ENCODE measurements at places on chromosomes 16 and 17. TPM values are rescaled to one million over a fixed set of nuclear protein-coding genes. Genes with fewer than 3 reads are reported as not detected.
A peak's percentile ranks its signal among the peaks of the same experiment; 100 is the strongest.

GRCh38 chr16:67666032-67666551 lies 458 bp downstream of the ENKD1 start:
- DNase-seq = no peak

GRCh38 chr17:79965806-79966205 lies 69.9 kb downstream of the TBC1D16 start:
- DNase-seq = no peak

DNA sequence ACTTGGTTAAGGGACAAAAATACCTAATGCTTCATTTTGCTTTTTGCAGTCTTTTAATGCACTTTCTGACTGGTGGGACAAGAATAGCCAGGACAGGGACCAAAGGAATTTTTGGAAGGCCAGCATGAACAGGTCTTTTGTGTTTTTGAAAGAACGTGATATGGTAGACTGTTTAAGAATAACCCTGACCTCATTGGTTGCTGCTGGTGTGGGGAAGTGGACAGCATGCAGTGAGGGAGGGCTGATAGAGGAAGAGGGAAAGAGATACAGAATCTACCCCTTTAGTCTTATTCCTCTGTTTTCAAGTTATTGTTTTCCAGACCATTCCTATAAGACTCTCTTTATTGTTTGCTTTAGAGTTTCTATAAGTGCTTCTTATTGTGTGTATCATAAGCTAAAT lies 816.2 kb downstream of the CDH11 start:
- DNase-seq = no peak

DNA sequence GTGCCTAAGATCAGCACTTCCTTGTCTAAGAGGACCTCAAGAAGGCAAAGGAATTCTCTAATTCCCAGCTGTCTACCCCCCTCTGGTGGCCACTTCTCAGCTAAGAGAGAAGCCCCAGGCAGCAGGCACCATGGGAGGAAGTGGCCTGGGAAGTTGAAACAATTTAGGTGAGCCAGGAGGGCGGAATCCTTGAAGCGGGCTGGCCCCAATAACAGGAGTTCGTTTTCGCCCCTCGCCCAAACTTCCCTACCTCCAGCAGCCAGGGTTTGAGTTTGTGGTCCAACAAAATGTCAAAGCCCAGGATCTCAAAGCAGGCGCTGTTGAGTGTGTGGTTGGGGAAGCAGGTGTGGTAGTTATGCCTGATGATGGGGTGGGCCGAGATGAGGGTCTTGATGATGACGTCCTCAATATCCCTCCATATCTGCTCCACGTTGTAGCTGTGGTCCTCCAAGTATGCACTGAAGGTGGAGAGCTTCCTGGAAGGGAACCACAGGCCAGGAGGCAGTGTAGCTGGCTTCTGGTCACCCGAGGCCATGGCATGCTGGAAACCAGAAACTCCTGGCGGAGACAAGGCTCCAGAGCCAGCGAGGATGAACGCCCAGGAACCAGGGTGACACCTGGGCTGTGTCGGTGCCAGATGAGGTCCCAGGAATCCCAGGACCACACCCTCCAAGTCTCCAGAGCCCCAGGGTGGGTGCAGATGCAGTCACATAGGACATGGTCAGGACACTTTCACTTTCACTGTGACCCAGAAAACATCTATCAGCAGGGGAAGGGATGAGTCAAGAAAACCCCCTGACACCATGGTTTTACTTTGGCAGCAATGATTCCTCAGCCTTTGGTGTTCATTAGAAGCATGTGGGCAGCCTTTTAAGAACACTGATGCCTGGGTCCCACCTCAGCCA lies 25.6 kb downstream of the TTLL6 start:
- DNase-seq = peak; percentile 87

The C17orf100 gene
- 0.63 TPM for total RNA-seq

DNA sequence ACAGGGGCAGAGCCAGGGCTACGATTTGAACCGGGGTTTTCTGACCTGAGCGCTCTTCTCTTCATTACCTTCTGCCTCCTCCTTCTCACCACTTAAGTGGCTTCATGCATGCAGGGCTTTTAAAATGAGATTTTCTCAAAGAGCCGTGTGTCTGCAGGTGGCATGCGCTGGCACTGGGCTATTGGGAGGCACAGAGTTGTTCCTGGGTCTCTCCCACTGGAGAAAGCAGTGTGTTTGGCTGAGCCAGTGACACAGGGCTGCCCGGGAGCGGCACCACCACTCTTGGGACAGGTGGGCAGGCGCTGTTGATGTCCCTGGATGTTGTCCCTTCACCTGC lies 218.8 kb upstream of the CHMP6 start:
- DNase-seq = no peak

DNA sequence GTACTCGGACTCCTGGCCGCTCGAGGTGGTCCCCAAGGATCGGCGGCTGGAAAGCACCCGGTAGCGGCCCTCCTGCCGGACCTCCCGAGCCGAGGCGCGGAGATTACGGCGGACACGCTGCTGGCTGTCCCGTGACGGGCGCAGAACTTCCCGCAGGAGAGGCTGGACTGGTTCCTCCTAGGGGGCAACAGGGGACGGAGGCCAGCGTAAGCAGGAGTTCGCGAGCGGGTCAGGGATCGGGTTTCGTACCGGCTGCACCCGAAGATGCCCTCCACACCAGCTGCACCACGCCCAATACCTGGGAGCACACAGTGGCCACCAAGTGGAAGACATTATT lies 341 bp downstream of the SLC7A6OS start:
- no peak for DNase-seq

GRCh38 chr17:29363716-29364115 lies 26.4 kb upstream of the TAOK1 start:
- DNase-seq = no peak

The BAHCC1 gene
- total RNA-seq = 14.3 TPM

- no peak for DNase-seq
Observed at GRCh38 chr17:29623283-29623647, 553 bp upstream of the CORO6 start.

The GSPT1 gene
- total RNA-seq = 126 TPM

The WDR59 gene
- 22.4 TPM for total RNA-seq

GRCh38 chr17:75152922-75153779 lies 1.2 kb downstream of the JPT1 start:
- no peak for DNase-seq

GRCh38 chr16:8931859-8932258 lies 31.8 kb downstream of the USP7 start:
- peak; percentile 74 for DNase-seq

DNA sequence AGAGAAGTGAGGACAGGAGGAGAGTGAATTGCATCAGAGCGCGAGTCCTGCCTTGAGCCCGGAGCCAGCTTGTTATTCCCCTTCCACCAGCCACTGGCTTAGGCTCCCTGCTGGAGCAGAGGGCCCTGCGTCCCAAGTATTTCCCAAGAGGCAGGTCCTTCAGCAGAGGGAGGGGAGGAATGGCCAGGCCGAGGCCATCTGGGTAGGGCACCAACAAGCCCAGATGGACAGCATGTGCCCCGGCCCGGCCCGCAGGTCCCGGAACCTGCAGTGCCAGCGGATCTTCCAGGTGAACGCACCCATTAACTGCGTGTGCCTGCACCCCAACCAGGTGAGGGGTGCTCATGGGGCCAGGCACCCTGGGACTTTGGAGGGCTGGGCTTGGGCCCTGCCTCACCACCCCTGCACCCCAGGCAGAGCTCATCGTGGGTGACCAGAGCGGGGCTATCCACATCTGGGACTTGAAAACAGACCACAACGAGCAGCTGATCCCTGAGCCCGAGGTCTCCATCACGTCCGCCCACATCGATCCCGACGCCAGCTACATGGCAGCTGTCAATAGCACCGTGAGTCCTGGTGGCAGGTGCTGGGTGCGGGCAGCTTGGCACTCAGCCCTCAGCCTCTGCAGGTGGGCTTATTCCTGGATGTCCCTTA lies 1.7 kb downstream of the MLST8 start:
- no peak for DNase-seq

The CMTM2 gene
- total RNA-seq = not detected

The FTO gene
- total RNA-seq = 135 TPM

DNA sequence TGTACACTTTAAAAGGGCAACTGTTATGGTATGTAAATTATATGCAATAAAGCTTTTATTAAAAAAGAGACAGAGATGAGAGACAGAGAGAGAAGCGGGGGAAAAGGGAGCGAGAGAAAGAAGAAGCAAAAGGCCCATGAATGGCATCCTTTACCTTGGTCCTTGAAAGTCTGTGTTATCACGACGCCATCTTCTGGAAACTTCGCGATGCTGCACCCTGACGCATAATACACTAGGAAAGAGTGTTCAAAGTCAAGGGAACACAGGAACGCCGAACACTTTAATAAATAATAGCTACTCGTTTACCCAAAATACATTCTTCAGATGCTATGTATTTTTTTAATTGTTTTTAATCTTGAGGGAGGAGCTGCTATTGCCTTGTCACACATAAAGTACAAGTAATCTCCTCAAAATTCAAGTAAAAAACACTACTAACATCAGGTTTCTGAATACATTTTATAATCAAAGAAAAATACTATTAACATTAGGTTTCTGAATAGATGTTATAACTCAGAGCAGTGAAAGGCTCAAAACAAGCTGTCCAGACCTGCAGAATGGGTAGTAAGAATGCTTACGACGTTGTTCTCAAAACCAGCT lies 23.0 kb upstream of the SLC38A8 start:
- DNase-seq = peak; percentile 72

DNA sequence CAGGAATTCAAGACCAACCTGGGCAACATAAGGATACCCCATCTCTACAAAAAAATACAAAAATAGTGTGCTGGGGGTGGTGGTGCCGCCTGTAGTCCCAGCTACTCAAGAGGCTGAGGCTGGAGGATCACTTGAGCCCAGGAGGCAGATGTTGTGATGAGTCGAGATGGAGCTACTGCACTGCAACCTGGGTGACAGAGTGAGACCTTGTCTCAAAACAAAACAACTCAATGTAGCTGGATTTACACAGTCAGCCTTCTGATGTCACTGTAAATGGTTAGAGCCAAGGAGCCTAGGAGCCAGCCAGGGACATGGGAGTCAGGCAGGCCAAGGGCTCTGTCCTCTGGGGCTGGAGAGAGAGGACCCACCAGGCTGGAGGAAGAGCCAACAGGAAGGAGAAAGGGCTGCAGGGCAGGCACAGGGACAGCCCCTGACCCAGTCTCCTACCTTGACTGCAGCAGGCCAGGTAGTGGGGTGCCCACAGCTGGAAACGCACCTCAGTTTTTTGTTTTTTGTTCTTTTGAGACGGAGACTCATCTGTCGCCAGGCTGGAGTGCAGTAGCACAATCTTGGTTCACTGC lies 8.4 kb downstream of the CDIPT start:
- no peak for DNase-seq

DNA sequence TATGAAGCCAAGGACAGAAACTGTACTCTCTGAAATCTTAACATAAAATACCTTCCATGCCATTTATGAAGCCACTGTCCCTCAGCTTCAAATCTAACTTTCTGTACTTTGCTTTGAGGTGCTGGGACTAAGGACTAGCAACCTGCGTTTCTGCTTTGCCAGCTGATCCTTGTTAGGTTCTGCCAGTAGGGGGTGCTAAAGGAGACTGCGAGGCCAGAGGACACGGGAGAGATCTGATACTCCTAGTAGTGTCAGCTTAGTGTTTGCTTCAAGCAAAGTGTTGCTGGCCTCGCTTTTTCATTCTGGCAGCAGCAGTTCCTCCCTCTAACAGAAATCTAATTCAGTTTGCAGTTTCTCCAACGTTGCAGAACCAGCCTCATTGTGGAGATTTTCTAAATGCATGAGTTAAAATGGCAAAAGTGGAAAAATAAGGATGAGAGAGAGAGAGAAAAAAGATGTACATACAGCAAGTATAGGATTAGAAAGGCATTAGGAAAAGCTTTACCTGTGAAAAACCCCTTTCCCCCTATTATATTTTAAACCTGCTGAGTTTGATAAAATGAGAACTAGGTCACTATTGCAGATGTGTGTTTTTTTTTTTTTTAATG lies 297.5 kb downstream of the CA10 start:
- DNase-seq = no peak

DNA sequence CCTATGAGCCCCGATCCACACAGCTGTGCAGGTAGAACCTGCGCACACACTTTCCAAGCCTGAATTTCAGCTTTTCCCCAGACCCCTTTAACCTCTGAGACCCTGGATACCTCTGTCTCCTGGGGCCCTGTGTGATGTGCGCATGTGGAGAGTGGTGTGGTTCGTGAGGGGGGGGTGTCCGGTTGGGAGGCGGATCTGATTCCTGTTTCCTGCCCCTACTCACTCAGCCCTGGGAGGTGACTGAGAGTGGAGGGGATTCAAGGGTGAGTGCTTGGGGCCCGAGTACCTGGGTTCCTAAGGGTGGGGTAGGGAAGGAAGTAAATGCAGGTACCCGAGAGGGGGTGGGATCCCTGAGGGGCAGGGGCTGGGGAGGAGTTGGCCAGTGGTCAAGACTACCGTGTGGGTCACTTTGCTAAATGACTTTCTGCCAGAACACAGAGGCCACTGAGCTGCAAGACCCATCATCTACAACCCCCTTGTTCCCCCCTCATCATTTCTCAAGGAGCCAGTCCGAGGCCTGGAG lies 621 bp downstream of the ARHGEF15 start:
- DNase-seq = no peak

The TBX21 gene
- total RNA-seq = not detected

DNA sequence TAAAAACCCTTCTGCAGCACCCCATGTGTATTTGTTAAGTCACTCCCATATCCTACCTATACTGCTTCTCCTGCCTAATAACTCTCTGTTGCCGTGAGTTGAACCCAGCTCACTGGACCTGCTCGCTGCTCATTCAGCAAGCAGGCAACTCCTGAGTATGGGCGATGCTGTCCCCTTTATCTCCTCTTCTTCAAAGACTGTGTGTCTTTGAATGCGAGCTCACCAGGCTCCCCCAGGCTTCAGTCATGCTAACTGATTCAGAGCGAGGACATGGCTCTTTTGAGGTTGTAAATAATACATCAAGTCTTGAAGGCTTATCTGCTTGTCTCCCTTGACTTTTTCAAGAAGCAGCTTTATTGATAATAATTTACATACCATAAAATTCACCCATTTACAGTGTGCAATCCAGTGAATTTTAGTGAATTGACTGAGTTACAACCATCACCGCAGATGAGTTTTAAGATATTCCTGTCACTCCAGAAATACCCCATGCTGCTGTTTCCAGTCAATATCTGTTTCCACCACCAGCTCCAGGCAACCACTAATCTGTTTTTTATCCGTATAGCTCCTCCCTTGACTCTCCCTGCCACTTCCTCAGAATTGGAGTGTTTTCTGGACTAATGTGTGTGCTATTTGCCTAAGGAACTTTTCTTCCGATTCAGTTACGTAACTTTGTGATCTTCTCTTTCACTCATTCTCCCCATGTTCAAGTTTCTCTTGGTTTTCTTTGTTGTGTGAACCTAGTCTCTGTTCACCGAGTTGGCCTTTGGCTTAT lies 132.2 kb downstream of the SPECC1 start:
- DNase-seq = no peak

The KRT31 gene
- 0.09 TPM for total RNA-seq

The GPRC5C gene
- 24.4 TPM for total RNA-seq

The CCDC40 gene
- 5.2 TPM for total RNA-seq

GRCh38 chr16:3180445-3180878 lies 7.5 kb upstream of the OR1F1 start:
- DNase-seq = no peak

- DNase-seq = no peak
Observed at GRCh38 chr16:69830534-69831211, 68.5 kb downstream of the WWP2 start.
